ENCODE measurements at places on chromosomes 5 and 9.

DNA sequence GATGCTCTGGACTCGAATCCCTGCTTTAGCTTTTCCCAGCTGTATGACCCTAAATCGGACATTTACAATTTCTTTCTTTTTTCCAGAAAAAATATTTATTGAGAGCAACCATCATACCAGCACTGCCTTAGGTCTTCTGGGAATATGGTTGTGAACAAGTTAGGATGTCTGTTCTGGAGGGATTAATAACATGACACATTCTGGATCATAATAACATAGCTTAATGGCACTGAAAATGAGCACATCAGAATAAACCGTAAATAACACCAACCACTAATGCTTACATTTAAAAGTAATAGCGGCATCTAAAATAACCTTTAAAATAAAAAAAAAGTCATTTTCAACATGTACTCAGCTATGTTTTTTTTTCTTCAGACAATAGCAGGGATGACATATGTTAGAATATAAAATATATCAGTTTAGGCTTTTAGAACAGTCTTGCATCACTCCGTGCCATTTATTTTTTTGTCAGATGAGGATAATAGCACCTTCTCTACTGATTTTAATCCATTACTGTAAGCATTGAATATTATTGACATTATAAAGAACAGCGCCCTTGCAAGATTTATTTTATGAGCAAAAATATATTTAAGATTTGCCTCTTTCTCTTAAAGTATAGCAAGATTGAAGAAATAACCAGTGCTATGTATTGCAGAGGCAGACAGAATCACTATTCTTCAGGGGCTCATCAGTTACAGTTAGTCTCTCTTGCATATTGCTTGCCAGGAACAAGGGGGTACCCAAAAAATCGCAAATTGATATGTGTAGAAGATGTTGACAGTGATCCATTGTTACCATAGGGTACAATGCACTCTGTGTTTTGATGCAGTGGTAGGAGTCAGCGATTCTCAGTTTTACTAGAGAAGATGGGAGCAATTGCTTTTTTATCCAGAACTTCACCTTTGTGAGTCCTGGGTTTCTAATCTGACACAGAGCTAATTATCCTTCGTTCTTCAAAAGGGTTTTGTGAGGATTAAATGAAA, 168.4 kb upstream of the NR3C1 start:
- DNase-seq = no peak

GRCh38 chr5:23776684-23777083, 269.3 kb downstream of the PRDM9 start:
- no peak for DNase-seq

GRCh38 chr5:60340965-60341471, 358.9 kb downstream of the DEPDC1B start:
- DNase-seq = no peak

- no peak for DNase-seq
These were observed 45.6 kb downstream of the CNTRL start for GRCh38 chr9:121120386-121120785.

- no peak for DNase-seq
These were observed 97.8 kb upstream of the SLC44A1 start for GRCh38 chr9:105146677-105147076.

Data from activated T-cell treated with anti-CD3 and anti-CD28 coated beads for 48 hours (primary cell).